ENCODE measurements at places on chromosomes 1 and 21. TPM values are rescaled to one million over a fixed set of nuclear protein-coding genes. Genes with fewer than 3 reads are reported as not detected.

GRCh38 chr1:246587032-246587431 is 20.8 kb downstream of the CNST start:
- H3K4me3 ChIP-seq = no peak overlapping the region
- H3K27ac ChIP-seq = no peak overlapping the region
- DNase-seq = no peak
- no peaks in the 10 kb centered on the region for H3K27me3 ChIP-seq
- H3K4me1 ChIP-seq = peaks cover 3% of the 10 kb centered on the region

DNA sequence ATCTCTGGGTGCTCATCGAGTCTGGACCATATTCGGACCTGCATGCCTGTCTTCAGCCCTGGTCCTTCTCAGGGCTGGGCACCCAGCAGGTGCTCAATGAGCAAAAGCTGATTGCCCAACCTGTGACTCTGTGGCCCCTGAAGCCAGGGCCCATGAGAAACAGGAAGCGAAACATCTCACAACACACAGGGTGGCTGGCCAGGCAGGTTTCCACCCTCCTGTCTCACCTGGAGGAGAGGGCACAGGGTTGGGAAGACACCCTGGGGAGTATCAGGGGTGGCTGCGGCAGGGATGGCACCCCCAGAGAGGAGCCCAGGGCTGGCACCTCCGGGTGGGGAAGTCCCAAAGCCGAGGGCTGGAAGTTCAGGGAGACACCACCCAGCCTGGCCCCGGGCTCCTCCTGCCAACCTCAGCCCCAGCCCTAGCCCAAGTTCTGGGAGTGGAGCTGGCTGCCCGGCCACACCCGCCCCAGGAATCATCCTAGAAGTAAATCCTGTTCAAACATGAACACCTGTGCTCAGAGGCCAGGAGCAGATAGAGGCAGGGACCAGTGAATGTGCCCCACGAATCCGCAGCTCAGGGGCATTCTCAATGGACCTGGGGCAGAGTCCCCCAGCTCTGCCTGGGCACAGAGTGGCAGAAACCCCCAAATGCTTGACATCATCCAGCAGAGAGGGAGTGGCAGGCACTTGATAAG is 54.6 kb downstream of the RAP1GAP start:
- H3K4me1 ChIP-seq = no peaks in the 10 kb centered on the region
- H3K4me3 ChIP-seq = no peak overlapping the region
- no peak overlapping the region for H3K27ac ChIP-seq
- DNase-seq = no peak
- peaks cover 16% of the 10 kb centered on the region for H3K27me3 ChIP-seq

GRCh38 chr1:203992440-203992839 is 80.5 kb upstream of the SOX13 start:
- no peaks in the 10 kb centered on the region for H3K36me3 ChIP-seq
- H3K4me1 ChIP-seq = no peaks in the 10 kb centered on the region
- no peak overlapping the region for H3K4me3 ChIP-seq
- no peak for DNase-seq
- H3K27me3 ChIP-seq = no peaks in the 10 kb centered on the region

- no peaks in the 10 kb centered on the region for H3K27me3 ChIP-seq
- peaks cover 27% of the 10 kb centered on the region for H3K4me1 ChIP-seq
- peak overlapping the region; percentile 100 for H3K27ac ChIP-seq
- peak overlapping the region; percentile 92 for H3K4me3 ChIP-seq
- peaks cover 7% of the 10 kb centered on the region for H3K36me3 ChIP-seq
These were observed 921 bp upstream of the MIB2 start for GRCh38 chr1:1614204-1614953.

DNA sequence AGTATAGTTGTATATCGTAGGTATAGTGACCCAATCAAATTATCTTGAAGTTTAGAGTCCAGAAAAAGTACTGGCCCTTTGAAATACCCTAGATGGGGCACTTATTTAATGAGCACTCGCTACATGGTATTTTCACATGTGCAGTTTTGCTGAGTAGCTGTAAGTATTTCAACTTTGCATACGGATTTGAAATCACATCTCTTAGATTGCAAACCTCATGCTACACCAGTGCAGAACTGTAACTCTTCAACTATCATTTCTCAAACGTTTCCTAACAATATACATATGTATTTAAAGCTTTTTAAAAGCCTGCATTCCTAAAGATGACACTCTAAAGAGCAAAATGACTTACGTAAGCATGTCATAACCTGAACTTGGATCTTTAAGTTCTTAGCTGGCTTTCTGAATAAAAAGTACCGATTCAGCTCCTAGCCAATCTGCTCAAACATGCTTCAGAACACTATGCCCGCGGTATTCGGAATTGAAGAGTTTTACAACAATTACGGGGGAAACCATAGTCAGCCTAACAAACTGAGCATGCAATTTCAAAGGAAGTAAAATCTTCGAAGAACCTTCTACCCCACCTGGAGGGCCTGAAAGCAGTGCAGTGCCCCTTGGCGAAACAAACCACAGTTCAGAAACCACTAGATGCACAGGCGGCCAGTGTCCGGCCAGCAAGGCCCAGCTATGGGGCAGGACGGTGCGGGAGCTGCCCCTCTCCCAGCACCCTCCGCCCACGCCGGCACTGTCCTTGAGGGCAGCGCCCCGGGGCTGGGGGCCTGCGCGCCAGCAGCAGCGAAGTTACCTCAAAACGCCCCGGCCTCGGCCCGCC is 863 bp downstream of the FH start:
- H3K36me3 ChIP-seq = peaks cover 6% of the 10 kb centered on the region
- peak overlapping the region; percentile 10 for H3K27ac ChIP-seq
- H3K4me1 ChIP-seq = peaks cover 5% of the 10 kb centered on the region
- peak overlapping the region; percentile 46 for H3K4me3 ChIP-seq

- peaks cover 1% of the 10 kb centered on the region for H3K27me3 ChIP-seq
- H3K27ac ChIP-seq = no peak overlapping the region
- no peak overlapping the region for H3K4me3 ChIP-seq
- DNase-seq = no peak
- no peaks in the 10 kb centered on the region for H3K36me3 ChIP-seq
These were observed 3.9 kb upstream of the TGFBR3 start for GRCh38 chr1:91889717-91890459.

DNA sequence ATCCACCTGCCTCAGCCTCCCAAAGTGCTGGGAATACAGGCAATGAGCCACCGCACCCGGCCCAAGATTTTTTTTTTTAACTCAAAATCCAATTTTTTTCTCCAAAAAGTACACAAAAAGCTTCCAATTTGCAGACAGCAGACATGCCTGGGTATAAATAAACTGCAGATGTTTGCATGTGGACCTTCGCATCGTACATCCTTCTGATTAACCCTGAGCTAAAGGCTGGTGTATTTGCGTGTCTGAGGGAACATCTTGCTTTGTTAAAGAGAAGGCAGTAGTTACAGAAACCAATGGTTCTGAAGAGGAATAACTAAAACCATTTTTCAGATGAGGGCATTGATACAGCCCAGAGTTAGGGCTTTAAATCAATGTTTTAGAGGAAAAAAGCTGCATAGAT is 12.7 kb downstream of the BCAR3 start:
- H3K36me3 ChIP-seq = no peaks in the 10 kb centered on the region
- no peak overlapping the region for H3K4me3 ChIP-seq
- DNase-seq = no peak
- H3K27ac ChIP-seq = no peak overlapping the region

DNA sequence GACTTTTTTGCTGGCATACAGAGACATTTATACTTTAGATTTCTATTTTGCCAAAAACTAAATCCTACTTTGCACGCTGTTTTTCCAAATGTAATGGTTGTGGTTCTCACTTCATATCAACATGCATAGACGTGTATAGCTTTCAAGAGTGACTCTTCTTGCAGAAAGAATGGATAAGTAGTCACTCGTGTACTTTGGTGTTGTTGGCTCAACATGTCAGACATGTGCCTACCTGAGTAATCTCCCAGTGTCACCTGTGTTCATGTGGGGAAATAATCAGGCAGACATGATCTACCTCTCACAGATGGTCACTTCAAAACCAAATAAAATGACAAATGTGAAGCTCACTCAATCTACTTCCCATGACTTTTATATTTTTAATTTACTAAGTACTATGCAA is 73.1 kb downstream of the GPR88 start:
- H3K27ac ChIP-seq = no peak overlapping the region
- H3K36me3 ChIP-seq = no peaks in the 10 kb centered on the region
- H3K4me1 ChIP-seq = peaks cover 8% of the 10 kb centered on the region
- no peaks in the 10 kb centered on the region for H3K27me3 ChIP-seq

GRCh38 chr21:34201481-34201858 is 128.1 kb downstream of the MRPS6 start:
- H3K27me3 ChIP-seq = no peaks in the 10 kb centered on the region
- H3K27ac ChIP-seq = no peak overlapping the region
- peak overlapping the region; percentile 44 for H3K4me3 ChIP-seq
- peaks cover 45% of the 10 kb centered on the region for H3K4me1 ChIP-seq
- H3K36me3 ChIP-seq = no peaks in the 10 kb centered on the region
- DNase-seq = no peak

GRCh38 chr1:173341307-173341706 is 134.2 kb upstream of the TNFSF4 start:
- DNase-seq = no peak
- H3K27ac ChIP-seq = no peak overlapping the region
- H3K36me3 ChIP-seq = peaks cover 2% of the 10 kb centered on the region
- no peaks in the 10 kb centered on the region for H3K27me3 ChIP-seq
- no peaks in the 10 kb centered on the region for H3K4me1 ChIP-seq
- H3K4me3 ChIP-seq = no peak overlapping the region

DNA sequence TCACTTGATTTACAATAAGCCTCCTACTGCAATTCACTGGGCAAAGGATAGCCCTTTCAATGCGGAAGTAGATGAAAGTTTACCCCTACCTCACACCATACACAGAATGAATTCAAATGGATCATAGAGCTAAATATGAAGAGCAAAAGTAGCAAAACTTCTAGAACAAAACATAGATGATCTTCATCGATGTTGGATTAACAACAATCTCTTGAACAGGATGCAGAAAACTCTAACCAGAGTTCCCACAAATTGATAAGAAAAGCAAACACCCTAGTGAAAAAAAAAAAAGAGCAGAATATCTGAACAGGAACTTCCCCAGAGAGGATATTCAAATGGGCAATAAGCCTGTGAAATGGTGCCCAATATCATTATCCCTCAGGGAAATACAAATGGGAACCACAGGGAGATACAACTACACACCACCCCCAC is 1.9 kb upstream of the UBASH3A start:
- no peaks in the 10 kb centered on the region for H3K27me3 ChIP-seq
- peak overlapping the region; percentile 48 for H3K27ac ChIP-seq
- no peak overlapping the region for H3K4me3 ChIP-seq
- no peak for DNase-seq
- peaks cover 72% of the 10 kb centered on the region for H3K4me1 ChIP-seq

- H3K36me3 ChIP-seq = no peaks in the 10 kb centered on the region
- H3K27ac ChIP-seq = no peak overlapping the region
- no peak overlapping the region for H3K4me3 ChIP-seq
- DNase-seq = no peak
- peaks cover 4% of the 10 kb centered on the region for H3K4me1 ChIP-seq
These were observed 8.1 kb downstream of the PLEKHM2 start for GRCh38 chr1:15692121-15692682.

DNA sequence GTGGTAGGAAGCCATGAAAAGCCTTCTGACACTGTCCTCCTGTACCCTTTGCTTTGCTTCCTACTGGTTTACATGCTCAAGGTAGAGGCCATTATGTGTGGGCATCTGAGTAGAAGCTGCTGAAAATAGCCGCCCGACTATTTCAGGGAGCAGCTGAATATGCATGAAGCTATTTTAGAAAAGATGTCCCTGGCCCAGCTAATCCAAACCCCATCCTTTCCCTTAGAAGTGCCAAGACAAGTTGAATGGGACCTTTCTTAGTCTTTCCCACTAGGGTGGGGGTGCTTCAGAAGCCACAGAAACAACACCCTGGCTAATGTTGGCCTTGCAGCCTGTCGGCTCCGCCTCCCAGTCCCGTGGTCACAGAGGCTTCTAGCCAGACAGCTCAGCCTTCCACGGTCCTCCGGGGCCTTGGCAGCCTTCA is 205.1 kb upstream of the EDN2 start:
- H3K4me3 ChIP-seq = no peak overlapping the region
- H3K36me3 ChIP-seq = no peaks in the 10 kb centered on the region
- H3K27me3 ChIP-seq = no peaks in the 10 kb centered on the region
- H3K4me1 ChIP-seq = peaks cover 29% of the 10 kb centered on the region
- no peak overlapping the region for H3K27ac ChIP-seq

The KIF14 gene
- total RNA-seq = 0.19 TPM

DNA sequence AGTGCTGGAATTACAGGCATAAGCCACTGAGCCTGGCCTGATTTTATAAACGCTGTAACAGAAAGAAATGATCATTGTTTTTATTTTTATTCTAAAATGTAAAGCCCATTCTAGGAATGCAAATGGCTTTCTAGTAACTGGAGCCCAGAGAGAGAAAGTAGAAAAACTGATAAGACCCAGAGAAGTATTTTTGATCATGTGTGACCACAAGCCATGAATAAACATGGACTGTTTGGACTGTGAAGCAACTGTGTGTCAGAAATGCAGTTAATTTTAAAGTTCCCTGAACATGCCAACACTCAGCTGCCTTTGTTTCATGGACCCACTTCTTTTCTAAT is 39.7 kb downstream of the EIF2B3 start:
- H3K4me3 ChIP-seq = no peak overlapping the region
- no peak overlapping the region for H3K27ac ChIP-seq
- H3K36me3 ChIP-seq = no peaks in the 10 kb centered on the region
- H3K4me1 ChIP-seq = no peaks in the 10 kb centered on the region
- H3K27me3 ChIP-seq = no peaks in the 10 kb centered on the region

GRCh38 chr1:230396966-230397365 is 29.2 kb downstream of the PGBD5 start:
- H3K27ac ChIP-seq = no peak overlapping the region
- no peaks in the 10 kb centered on the region for H3K4me1 ChIP-seq
- DNase-seq = no peak
- H3K4me3 ChIP-seq = no peak overlapping the region
- no peaks in the 10 kb centered on the region for H3K36me3 ChIP-seq
- no peaks in the 10 kb centered on the region for H3K27me3 ChIP-seq

DNA sequence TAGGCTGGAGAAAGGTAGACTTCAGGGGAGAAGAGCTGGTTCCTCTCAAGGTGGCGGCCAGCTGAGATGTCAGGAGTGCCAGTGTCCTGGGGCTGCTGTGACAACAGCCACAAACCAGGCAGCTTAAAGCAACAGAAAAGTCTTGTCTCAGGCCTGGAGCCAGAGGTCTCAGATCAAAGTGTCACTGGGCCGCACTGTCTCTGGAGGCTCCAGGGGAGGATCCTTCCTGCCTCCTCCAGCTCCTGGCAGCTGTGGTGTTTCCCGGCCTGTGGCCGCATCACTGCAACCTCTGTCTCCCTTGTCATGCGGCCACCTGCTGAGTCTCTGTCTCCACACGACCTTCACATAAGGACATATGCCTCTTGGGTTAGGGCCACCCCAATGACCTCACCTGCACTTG is 24.4 kb upstream of the TSPEAR start:
- no peak overlapping the region for H3K27ac ChIP-seq
- no peak overlapping the region for H3K4me3 ChIP-seq
- H3K4me1 ChIP-seq = no peaks in the 10 kb centered on the region
- no peaks in the 10 kb centered on the region for H3K36me3 ChIP-seq

GRCh38 chr21:33070998-33071769 is 1.2 kb downstream of the OLIG1 start:
- H3K4me1 ChIP-seq = peaks cover 21% of the 10 kb centered on the region
- H3K4me3 ChIP-seq = peak overlapping the region; percentile 20
- peaks cover 58% of the 10 kb centered on the region for H3K27me3 ChIP-seq
- H3K27ac ChIP-seq = no peak overlapping the region
- no peaks in the 10 kb centered on the region for H3K36me3 ChIP-seq

The FALEC gene
- 0.73 TPM for total RNA-seq

The BCAS2 gene
- total RNA-seq = 77.7 TPM

The FUCA1 gene
- total RNA-seq = 11.1 TPM
